DMS79 treated with DMSO at 0.1 percent for 48 hours (cell line): ENCODE measurements at places on chromosomes 7 and 10.

GRCh38 chr7:150979713-150980390 lies 1.7 kb upstream of the KCNH2 start:
- DNase-seq, result no peak

DNA sequence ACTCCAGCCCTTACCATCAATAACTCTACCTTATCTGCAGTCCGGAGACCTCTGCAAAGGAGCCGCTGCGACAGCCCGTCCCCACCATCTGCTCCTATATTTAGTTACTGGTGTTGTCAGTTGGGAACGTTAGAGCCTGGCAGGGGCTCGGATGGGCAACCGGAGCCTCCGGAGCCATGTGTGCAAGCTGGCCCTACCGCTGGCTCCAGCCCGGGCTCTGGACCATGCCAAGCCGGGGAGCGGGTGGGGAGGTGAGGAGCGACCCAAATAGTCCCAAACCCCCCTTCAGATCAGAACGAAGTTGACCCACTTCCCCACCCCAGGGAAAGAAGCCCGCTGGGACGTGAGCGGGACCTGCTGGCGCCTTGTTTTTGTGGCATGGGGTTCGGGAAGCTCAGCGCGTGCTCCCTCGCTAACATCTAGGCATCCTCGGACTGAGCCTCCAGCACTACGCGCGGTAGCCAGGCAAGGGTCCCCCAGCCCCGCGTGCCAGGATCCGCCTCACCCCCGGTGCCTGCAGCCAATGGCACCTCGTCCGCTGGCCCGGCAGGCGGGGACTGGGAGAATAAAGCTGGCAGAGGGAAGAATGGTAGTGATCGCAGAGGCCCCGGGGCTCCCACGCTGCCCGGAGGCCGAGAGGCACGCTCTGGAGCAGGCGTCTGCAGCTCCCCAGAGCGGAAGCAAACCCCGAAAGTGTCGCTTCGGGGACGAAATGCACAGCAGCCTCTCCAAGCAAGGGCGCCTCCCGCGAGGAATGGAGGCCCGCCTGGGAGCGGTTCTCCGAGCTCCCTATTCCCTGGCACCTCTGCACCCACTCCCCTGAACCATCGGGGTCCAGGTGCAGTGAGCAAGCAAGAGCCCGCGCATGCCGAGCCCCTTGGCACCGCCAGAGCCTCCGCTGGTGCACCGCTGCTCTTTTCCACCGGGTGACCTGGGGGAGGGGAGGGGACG lies 679 bp downstream of the LRRC20 start:
- DNase-seq, result peak; percentile 25

DNA sequence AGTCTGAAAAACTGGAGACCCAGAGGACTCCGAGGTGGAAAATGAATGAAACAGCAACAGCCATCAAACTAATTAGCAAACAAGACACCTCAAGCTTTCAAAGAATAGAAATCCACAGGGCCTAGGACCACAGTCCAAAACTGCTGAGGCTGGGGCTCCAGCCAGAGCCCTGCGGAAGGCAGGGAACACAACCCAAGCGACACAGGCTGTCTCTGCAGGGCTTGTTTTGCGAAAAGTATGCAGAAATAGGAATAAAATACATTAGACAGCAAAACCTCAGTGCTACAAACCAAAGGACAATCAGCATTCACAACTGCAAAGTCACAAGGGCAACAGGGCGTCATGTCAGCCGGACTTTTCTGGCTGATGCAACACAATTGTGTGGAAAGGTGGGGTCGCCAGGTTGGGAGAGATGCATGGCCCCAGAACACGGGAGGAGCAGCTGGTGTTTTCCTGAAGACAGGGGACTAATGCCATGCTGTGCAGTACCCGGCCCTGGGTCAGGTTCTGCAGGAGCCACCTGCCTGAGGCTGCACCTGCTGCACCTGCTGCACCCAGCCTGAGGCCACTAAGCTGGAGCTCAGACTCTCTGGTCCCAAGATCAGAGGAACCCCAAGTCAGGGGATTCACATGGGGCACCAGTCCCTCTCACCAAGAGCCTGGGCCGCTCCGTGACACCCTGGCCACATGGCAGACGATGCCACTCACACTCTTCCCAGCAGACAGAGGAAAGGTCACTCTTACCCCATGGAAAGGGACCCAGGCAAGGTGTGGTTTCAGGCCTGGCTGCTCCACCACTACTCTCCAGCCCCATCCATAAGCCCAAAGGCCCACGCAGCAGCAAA lies 74.2 kb downstream of the MAD1L1 start:
- DNase-seq, result peak; percentile 33

DNA sequence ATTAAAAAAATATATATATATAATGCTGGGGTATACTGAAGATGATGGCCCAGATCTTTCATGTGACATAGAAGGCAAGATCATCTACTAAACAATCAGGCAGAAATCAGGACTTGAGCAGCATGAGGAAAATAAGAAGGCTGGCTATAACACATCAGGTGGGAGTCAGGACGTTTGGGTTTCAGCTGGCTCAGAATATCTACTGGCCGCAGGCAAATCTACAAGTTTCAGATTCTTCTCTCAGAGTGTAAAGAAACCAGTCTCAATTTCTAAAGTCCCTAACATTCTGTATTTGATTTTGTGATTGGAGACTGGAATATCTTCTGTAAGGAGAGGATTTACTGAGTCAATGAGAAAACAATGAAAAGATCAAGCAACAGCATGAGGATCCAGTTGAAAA lies 37.7 kb upstream of the FAM3C start:
- DNase-seq, result no peak

GRCh38 chr10:101030496-101031127 lies 317 bp downstream of the PDZD7 start:
- DNase-seq, result no peak

DNA sequence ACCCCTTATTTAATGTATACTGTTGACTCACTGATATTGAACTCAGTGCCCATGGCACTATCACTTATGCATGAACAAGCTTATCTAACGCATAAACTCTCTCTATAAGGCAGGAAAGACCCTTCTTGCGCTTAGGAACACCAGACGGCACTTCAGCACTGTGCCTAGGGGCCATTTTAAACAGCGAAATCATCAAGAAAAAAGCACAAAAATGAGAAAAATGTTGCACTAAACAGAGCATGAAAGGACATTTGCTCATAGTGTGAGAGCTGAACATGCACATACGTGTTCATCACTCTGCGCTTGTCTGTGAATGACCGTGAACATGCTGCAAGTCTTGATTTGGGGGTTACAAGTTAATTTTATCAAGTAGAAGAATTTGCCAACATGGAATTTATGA lies 109.6 kb downstream of the WDR11 start:
- DNase-seq, result no peak

DNA sequence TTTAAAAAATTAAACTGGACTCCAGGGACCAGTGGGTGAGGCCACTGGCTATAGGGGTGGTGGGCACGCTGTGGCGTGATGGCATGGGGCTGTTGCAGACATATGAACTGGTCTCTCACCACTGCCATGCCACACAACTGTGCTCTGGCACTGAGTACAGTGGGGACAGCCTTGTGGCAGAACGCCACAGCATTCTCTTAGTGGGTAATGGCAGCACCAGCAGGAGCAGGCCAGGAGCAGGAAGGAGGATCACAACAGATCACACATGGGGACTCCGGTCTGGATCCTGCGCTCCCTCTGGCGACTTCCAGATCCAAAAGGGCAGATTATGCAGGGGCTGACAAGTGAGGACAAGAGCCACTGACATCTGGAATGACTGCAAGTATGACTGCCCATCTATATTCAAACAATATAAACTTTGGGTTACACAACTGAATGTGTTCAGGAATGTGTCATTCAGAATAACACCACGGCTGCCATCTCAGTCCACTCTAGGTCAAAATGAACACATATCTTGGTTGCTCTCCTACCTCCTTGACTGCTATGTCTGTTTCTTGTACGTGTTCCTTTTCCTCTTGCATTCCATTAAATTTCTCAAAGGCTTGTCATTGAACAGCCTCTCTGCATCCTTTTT lies 176.0 kb downstream of the KMT2E start:
- no peak for DNase-seq

- no peak for DNase-seq
These were observed 5.2 kb downstream of the GRID1 start for GRCh38 chr10:86361156-86362128.

GRCh38 chr7:107697321-107698049 lies 36.9 kb downstream of the SLC26A4 start:
- no peak for DNase-seq

DNA sequence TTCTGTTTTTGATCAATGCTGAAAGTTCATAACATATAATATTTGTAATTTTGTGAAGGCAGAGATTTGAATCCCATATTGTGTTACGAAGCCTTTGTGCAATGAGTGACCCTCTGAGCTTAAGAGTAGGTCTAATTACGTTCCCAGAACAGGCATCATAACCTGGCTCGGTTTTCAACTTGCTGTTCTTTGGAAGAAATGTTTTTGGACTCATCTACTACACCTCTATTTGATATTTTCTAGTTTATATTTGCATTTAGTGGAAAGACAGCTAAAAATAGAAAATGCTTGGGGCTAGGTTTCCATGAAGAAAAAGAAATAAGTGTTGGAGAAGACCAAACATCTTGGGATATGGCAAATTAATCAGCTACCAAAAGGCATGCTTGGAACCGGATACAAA lies 234.8 kb downstream of the AGMO start:
- no peak for DNase-seq

DNA sequence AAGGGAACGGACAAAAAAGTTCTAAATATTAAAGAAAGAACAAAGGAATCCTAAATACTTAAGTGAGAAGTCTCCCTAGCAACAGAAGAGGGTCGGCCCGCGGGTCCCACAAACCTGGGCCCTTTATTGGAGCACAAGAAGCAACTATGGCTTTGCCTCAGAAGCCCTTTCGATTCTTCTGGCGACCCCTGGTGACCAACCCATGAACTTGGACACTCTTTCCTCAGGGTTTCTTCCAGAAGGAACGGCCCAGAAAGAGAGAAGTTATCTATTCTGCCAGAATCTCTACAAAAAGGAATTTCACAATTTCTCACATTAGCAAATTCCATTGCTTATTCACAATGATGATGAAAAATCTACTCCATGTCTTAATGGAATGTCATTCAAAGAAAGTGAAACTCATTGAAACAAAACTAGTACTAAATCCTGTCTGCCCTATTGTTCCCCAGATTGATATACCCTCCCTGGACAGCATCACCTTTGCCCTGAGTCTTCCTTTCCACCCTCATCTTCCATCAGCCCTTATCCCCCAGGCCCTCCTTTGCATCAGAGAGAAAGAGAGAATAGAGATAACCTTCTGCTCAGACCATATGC lies 43.7 kb downstream of the CPVL start:
- DNase-seq, result peak; percentile 26

DNA sequence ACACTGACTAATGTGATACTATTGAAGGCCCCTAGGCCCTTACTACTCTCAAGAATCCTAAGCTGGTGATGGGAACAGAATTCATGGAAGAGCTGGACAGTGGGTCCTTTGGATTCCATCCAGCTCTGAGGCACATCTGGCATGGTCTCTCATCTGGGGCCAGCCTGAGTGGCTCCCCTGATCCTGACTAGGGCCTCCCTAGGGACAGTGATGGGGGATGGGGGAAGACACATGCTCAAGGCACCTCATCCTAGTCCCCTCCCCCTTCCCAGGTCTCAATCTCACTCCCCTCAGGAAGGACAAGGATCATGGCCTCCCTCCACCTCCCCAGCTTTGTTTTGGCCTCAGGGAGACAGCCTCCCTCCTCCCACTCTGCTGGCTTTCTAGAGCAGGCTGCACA lies 1.8 kb downstream of the KCNIP2 start:
- DNase-seq, result no peak

GRCh38 chr10:94025806-94026205 lies 32.1 kb downstream of the PLCE1 start:
- DNase-seq, result no peak

DNA sequence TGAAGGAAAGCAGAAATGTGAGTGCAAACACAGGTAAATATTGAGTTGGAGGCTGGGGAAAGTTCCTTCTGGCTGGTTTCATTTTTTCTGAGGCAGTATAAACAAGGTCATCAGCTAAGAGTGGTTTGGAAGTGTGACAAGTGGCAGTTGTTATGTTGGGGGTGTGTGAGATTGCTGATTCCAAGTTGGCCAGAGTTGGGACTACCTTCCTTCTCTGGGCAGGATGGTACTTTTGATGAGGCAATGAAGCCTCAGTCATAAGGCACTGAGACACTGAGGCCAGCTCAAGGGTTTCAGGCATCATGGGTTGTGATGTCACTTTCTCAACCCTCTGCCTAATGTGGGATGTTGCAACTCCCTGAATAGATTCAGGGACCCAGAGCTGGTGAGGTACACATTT lies 8.2 kb upstream of the PTTG1IP2 start:
- peak; percentile 80 for DNase-seq

GRCh38 chr10:128875030-128875744 lies 591.9 kb upstream of the MGMT start:
- DNase-seq, result no peak

DNA sequence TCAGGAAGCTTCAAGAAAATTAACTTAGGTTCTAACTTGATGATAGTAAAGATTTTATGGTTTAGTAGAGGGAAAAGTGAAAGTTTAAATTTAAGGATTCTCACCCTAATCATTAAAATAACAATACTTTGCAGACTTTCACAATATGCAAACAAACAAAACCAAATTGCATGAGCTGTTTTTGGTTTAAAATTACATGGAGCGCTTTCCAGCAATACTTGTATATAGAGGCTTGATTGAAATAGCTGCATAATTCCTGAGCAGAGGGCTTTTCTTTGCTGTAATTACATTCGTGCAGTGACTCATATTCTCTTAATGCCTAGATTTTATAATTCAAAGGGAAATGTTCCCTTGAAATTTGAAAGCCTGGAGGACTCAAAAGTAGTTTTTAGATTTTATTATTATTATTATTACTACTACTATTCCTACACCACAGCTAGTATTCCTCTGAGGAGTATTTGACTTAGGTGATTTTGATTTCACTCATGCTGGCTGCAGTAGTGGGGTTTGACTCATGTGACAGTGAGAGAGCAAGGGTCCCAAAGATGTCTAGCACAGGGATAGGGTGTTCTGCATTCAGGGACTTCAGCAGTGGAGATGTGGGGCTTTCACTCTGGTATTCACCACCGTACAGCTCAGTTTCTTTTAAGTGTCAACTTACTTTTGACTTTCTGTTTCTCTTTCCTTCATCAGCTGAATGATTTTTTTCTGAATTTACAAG lies 138.1 kb downstream of the ADAM22 start:
- no peak for DNase-seq

DNA sequence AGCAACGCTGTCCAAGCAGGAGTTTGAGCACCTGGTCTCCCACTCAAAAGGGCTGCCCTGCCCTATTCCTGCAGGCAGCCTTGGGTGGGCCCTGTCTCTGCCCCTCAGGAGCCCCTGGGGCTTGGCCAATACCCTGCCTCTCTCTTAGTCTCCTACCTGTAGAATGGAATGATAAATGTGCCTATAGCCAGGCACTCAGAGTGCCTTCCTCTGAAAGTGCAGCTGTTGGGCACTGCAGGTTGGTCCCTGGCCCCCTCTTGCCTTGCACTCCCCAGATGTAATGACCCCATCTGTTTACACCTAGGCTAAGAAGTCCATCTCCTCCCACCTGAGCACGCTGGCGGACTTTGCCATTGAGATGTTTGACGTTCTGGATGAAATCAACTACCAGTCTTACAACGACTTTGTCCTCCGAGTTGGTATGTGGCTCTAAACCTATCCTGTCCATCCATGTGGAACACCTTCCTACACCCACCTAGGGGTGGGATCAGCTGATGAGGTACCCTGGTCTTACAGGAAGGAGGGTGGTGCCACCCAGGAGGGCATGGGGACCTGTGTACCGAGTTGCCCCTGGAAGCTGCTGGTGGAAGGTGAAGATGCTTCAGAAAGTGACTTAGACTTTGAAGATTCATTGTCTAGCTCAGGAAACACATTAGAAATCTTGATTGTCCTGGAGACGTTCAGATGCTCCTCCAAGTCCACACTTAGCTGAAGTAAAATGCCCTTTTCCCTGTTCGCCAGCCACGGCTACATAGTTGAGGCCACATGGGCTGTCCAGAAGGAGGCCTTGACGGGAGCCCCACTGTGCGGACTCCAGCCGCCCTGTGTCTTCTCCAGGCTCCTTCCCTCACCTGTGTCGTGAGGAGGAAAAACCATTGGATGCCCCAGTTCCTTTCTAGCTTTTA lies 134.1 kb downstream of the ADCY1 start:
- DNase-seq, result no peak
